ENCODE measurements at places on chromosomes 4 and X.

- no peak for DNase-seq
Measured at GRCh38 chrX:119684916-119685224, 8.1 kb downstream of the SEPTIN6 start.

- DNase-seq: no peak
Measured at GRCh38 chrX:47608130-47608810, 11.4 kb downstream of the SYN1 start.

GRCh38 chr4:54165438-54165837 is 63.7 kb upstream of the PDGFRA start:
- DNase-seq: no peak

DNA sequence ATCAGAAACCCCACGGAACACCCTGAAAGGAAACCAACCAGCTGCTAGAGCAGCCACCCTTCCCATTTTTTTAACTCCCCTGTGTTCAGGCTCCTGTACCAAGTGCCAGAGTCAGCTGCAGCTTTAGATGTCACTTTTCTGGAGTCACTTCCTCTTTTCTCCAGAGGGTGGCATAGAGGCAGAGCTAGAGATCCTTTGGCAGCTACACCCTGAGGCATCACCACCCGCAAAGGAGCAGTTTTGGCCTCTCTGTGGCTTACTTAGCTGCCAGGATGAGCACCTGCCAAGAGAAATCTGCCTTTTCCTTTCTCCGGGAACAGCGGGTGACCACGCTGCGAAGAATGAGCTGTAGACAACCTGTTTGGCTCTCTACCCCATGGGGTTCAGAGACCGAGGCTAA is 58.0 kb upstream of the CHRDL1 start:
- DNase-seq: peak; percentile 7

DNA sequence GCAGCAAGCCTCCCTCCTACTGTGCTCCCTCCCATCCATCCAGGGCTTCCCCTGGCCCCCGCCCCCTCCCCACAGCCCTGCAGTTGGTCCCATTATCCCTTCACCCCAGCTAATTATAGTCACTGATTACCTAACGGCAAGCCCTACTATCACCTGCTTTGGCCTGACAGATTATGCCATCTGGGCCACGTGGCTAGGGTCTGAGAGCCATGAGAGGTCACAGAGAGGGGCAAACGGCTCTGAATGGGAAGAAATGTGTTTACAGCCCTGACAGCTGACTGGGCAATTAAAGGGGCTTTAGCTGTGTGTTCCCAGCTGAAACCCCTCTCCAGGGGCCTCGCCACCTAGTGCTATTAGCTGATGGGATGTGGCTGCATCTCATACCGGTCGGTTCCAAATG is 134.4 kb upstream of the CPEB2 start:
- no peak for DNase-seq

- DNase-seq: no peak
Measured at GRCh38 chr4:72893354-72894066, 176.0 kb downstream of the COX18 start.

GRCh38 chr4:2745981-2746806 is 9.9 kb downstream of the TNIP2 start:
- no peak for DNase-seq

DNA sequence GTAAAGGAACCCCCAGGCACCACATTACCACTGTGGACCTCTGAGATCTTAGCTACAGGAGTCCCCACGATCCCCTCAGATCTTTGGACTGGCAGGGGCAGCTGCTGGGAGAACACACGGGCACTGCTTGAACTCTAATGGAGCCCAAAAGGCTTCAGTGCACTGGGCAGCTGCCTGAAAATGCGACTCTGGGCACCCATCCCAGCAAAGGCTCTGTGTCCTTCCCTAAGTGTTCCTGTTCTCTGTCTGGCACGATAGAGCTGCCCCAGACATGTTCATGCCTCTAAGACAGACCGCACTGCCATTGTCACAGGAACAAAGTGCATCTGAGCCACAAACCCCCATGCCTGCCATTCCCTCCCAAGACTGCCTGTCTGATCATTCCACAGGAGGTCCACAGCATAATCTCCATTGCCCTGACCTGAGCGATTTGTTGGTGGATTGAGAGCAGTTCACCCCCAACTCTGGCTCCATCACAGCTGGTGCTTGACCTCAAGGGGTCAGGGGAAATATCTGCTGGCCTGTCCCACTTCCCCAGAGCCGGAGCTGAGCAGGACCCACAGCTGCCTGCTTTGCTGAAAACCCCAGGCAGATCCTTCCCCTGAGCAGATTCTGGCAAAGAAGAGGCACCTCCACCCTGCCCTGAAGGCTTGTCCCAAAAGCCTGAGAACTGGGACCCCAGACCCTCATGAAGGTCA is 436.0 kb upstream of the INTU start:
- DNase-seq: no peak

DNA sequence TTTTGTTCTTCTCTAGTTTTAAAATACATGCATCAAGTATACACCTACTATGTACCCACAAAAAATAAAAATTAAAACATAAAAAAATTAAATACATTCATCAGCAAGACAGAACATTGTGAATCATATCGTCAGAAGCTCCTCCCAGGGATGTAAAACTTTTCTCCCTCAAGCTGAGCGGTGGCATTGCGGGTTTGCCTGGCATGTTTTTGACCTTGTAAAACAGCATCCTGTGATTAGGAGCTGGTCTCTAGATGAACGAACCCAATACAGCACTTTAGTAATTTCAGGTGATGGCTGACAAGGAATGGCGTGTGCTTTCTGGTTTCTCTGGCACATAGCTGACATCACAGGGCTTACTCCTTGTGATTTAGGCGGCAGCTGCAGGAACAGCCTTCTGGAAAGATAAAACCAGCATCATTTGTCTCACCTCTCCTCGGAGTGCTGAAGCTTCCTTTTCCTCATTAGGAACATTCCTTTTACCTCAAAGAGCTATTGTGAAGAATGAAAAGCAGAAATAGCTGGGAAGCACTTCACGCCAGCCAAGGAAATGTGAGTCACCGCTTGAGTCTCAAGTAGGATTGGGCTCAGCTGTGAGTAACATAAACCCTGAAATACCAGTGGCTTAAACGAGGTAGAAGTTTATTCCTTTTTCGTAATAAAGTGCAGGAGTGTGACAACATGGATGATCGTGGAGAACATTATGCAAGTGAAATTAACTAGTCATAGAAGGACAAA is 44.3 kb downstream of the NYX start:
- no peak for DNase-seq

GRCh38 chr4:54484383-54484782 is 173.4 kb upstream of the KIT start:
- no peak for DNase-seq

GRCh38 chr4:185911556-185912064 is 99.6 kb upstream of the SORBS2 start:
- DNase-seq: no peak

- no peak for DNase-seq
Measured at GRCh38 chrX:104310090-104310489, 55.4 kb upstream of the ESX1 start.

DNA sequence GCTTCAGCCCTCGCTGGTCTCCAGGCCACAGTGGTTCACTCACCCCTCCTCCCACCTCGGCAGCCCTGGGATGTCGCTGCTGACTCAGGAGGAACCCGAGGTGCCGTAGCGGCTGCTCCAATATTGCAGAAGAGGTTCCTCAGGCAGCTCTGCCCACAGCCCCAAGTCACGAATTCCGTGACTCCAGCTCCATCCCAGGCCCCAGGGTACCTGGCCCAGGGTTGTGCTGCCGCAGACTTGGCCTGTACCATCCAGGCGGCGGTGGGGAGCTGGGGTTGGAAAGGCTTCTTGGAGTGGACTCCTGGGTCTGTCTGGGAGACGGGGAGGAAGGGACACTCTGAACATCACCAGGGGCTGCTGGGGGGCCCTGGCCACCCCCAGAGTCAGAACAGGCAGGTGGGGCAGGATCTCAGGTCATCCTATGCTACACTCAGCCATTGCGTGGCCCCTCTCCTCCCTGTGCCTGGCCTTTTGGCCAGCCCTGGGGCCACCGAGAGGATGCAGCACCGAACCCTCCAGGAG is 728 bp upstream of the HGFAC start:
- DNase-seq: no peak

DNA sequence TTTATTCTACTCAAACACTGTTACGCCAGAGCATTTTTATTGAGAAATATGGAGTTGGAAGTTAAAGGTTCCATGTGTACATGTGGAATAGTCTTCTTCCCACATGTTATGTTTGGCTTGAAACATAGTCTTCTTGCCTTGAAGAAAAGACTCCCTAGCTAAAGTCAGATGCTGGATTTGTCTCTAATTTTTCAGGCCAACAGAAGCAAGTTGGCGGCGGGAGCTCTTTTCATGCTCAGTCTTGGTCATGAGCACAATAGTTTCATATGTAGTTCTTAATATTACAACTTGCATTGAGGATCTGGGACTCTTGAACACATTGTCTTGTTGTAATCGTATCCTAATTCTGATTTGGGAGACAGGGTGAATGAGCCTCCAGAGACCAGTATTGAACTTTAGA is 19.4 kb downstream of the SEPTIN11 start:
- no peak for DNase-seq

GRCh38 chr4:107870236-107870635 is 45.5 kb downstream of the SGMS2 start:
- no peak for DNase-seq

DNA sequence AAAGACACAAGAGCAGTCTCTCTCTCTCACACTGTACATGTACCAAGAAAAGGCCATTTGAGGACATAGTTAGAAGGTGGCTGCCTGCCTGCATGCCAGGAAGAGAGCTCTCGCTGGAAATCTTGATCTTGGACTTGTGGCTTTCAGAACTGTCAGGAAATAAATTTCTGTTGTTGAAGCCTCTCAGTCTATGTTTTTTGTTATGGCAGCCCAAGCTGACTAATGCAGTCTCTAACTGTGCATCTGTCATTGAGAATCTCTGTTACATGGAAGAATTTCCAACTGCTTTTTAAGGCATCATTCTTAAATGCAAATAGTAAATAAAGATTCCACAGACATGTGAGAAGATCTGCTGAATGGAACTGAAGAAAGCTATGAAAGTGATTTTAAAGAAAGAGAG is 198.3 kb downstream of the PCDH10 start:
- no peak for DNase-seq

- no peak for DNase-seq
Measured at GRCh38 chr4:28555866-28556265, 1695.2 kb downstream of the STIM2 start.

- no peak for DNase-seq
Measured at GRCh38 chr4:41380511-41381157, 123.9 kb downstream of the UCHL1 start.

GRCh38 chr4:20354120-20354519 is 102.4 kb downstream of the SLIT2 start:
- no peak for DNase-seq

DNA sequence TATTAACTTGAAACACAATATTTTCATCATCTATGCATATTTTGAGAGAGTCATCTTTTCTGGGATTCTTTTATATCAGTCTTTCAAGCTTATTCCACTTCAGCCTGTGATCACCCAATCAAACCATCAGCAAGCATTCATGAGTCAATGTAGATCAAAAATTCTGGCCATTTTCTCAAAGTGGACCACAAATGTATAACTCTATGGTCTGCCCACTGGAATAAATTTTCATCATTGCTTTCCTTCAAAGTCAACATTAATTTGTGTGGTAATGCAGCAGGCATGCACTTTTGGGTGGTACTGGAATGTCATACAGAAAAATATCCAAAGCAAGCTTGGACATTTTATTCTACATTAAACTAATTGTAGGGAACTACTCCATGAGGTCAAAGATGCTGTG is 1013.0 kb downstream of the STIM2 start:
- no peak for DNase-seq

DNA sequence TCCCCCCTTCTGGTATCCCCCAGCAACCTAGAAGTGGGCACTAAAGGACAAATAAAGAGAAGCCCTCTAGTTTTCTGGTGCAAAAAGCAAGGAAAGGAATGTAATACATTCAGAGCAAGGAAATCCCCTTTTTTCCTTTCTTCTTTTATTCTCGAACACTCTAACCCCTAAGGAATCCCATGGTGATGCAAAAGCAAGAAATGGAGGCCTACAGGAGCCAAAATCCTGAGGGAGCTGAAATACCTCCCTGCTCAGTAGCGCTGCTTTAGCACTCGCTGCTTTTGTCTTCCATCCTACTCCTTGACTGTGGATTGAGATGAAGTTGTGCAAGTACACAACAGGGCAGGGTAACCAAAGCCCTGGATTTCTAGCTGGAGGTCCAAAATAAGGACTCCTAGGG is 251.0 kb downstream of the PRDM5 start:
- no peak for DNase-seq

DNA sequence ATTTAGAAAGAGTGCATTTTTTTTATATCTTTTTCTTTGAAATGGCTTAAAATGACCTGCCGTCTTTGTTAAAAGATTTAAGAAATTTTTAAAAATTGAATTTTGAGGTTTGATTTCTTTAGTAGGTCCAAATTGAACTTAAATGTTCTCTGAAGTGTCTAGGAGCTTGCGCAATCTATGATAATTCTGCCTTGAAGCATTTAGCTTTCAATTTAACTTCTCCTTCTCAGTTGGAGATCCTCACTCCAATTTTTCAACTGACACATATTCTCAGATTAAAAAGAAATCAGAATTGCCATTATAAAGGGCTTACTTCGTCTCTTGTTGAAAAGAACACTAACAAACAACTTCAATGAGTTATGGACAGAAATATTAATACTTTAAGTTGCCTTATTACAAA is 273.5 kb downstream of the TMA16 start:
- no peak for DNase-seq

DNA sequence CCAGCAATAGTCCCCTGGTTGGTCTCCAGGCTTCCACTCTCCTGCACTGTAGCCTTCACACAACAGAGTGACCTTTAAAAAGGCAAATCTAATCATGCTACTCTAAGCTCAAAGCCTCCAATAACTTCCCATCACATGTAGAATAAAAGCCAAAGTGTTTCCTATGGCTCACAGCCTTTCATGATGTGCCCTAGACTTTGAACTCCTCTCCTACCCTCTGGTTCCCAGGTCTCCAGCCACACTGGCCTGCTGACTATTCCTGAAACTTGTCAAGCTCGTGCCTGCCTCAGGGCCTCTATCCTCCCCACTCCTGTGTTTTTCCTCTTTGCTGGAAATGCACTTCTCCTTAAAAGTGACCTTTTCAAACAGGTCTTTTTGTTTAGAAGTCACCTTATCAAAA is 3.1 kb downstream of the MANBA start:
- DNase-seq: no peak

- DNase-seq: no peak
Measured at GRCh38 chr4:16196482-16197393, 29.5 kb downstream of the TAPT1 start.

GRCh38 chr4:25856756-25857155 is 6.0 kb downstream of the SEL1L3 start:
- no peak for DNase-seq

GRCh38 chrX:118370921-118371624 is 25.2 kb downstream of the WDR44 start:
- no peak for DNase-seq

DNA sequence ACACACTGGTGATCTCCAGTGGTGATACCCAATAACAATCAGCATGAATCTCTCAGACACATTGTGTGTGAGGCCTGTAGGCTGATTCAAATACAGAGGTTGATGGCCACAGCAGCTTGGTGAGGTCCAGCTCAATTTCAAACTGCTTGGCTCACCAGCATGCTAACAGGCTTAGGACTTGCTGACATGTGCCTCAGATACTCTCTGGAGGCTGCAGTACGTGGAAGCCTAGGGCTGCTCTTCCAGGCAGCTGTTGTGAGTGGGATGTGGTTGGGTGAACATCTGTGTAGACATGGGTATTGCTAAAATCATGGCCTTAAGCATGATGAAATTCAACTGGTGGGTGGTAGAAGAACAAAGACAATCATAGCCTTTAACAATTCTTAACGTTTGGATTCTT is 4.3 kb downstream of the CXCL9 start:
- no peak for DNase-seq
